Glomerular endothelial cell (primary cell): ENCODE measurements at places on chromosomes 2 and 18. TPM values are rescaled to one million over a fixed set of nuclear protein-coding genes. Genes with fewer than 3 reads are reported as not detected.

DNA sequence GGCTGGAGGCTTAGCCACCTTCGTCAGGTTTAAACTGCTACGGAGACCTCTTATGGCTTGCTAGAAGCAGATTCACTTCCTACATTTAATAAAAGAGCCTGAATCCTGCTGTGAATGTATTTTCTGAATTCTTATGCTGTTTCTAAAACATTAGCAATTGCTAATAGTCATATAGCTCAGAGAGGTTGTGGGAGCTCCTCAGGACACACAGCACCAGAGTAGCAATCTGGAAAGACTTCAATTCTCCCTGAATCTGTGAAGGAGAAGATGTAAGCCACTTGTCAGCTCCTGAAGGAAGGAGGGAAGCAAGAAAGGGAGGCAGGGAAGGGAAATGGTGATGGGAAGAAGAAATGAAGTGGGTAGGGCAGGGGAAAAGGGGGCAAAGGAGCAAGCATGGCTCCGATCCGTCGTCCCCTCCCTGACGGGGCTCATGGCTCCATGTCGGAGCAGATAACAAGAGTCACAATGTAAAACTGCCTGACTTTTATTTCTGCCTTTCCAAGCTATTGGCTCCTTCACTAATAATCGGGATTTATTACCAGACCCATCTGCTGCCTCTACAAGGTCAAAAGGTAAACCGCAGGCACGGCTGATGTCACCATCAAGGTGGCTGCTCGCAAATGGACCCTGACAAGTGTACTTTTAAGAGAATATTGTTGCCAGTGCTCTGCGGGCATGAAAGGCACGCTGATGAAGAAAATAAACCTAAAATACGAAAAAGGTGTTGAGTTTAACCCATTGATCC lies 656.0 kb upstream of the SALL3 start:
- DNase-seq: no peak

DNA sequence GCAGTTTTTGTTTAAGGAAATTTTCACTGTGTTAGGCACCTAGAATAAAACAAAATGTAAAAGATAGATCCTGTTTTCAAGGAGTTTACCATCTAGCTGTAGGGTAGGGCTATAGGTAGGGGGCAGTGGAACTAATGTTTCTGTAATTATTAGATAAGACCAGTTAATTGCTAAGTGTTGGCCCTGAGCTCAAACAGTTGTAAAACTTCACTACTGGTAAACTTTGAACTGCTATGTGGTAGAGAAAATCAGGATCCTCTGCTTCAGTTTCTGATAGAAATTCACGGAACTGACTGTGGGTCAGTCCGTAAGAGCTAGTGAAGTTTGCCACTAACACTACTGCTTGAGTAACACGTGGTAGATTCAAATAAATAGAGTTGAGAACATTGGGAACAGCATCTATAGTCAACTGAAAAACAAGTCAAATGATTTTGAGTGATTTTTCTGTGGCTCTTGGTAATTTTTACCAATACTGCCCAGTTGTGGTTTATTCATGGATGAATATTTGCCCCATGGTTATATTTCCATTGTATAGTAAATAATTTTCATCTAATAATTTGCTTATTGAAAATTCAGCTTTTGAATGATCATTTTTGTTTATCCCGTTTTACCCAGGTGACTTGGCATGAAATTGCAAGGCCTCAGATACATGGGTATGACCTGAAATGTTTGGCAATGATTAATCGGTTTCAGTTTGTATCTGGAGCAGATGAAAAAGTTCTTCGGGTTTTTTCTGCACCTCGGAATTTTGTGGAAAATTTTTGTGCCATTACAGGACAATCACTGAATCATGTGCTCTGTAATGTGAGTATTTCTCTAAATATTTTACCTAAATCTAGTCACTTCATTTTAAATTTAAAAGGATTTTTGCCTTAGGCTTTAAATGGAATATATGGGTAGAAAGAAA lies 26.4 kb downstream of the ELP2 start:
- DNase-seq: no peak

- no peak for DNase-seq
These were observed 31.2 kb downstream of the SCN9A start for GRCh38 chr2:166344286-166345113.

GRCh38 chr2:39107156-39107555 lies 13.7 kb downstream of the SOS1 start:
- DNase-seq: no peak

TFCP2L1 gene
- total RNA-seq: 0.10 TPM in 1 of 2 replicates, not detected in the other

TTC21B gene
- total RNA-seq: 17.0 and 28.3 TPM in 2 replicates

UGT1A5 gene
- total RNA-seq: not detected in 2 replicates

SLC9A4 gene
- total RNA-seq: not detected in 2 replicates
